Type B pancreatic cell (in vitro differentiated cells): ENCODE measurements at places on chromosomes 12 and 14.
A peak's percentile ranks its signal among the peaks of the same experiment; 100 is the strongest.

DNA sequence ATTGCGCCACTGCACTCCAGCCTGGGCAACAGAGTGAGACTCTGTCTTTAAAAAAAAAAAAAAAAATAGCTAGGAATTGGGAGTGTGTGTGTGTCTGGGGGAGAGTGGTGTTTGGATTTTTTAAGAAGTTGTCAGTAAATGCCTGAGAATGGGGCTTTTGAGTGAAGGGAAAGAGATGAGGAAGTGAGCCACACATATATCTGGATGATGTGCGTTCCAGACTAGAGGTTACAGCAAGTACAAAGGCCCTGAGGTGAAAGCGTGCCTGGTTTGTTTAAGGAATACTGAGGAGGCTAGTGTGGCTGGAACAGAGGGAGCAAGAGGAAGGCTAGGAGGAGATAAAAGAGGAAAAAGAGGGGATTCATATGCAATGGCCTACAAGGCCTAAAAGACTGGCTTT lies 70.0 kb downstream of the PAPLN start:
- no peak overlapping the region for H3K27ac ChIP-seq
- H3K4me3 ChIP-seq, result no peak overlapping the region
- no peak for DNase-seq
- no peaks in the 10 kb centered on the region for H3K27me3 ChIP-seq
- peaks cover 6% of the 10 kb centered on the region for H3K4me1 ChIP-seq

GRCh38 chr14:104096751-104097700 lies 11.5 kb downstream of the ASPG start:
- H3K27me3 ChIP-seq, result peaks cover 3% of the 10 kb centered on the region
- no peak overlapping the region for H3K27ac ChIP-seq
- no peak for DNase-seq
- no peaks in the 10 kb centered on the region for H3K36me3 ChIP-seq
- peaks cover 4% of the 10 kb centered on the region for H3K4me1 ChIP-seq

DNA sequence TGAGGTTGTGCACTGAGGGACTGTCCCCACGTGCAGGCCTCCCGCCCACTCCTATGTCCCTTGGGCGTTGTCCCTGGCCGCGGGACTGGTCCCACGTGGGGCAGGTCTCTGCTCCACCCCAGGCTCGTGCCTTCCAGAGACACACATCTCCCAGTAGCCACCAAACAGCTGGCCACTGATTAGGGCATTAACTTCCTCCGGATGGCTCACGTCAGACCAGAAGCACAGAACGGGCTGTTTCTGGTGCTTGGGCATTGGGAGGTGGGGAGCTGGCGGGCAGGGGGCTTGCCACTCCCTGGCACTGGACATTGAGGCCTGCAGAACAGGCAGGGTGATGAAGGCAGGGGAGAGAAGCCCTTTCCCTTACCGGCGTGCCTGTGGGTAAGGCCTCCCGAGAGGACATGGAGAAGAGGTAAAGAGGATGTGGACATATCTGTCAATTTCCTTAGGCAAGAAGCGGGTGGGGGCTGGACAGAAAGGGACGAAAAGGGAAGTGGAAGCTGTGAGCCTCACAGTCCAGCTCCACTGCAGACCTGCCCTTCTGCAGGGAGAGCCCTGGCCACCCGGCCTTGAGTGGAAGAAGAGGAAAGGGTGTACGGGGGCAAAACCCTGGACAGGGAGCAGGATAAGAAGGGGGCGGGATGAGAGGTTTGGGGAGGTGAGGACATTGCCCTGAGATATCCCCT lies 101.2 kb downstream of the NINJ2 start:
- H3K27me3 ChIP-seq, result peaks cover 6% of the 10 kb centered on the region
- H3K27ac ChIP-seq, result no peak overlapping the region
- no peak overlapping the region for H3K4me3 ChIP-seq
- no peak for DNase-seq

DNA sequence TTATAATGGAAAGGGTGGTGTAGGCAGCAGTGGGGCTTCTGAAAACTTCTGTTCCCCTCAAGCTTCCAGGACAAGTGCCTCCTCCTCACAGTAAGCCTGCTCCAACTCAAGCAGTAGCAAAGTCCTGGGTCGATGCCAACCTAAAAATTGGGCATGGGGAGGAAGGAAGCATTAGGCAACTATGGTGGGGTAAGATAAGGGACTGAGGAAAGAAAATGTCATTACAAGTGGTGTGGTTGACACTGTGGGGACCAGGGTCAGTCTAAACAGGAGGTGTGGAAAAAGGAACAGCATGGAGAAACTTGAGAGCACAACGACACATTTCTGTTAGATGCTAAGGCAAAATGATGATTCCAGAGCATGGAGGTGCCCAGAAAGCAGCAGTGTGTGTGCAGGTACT lies 34.9 kb downstream of the WIF1 start:
- no peak overlapping the region for H3K4me3 ChIP-seq
- H3K4me1 ChIP-seq, result peaks cover 17% of the 10 kb centered on the region
- DNase-seq, result no peak
- no peaks in the 10 kb centered on the region for H3K36me3 ChIP-seq

GRCh38 chr12:31220633-31221550 lies 105.1 kb downstream of the SINHCAF start:
- H3K36me3 ChIP-seq, result peaks cover 5% of the 10 kb centered on the region
- H3K27ac ChIP-seq, result no peak overlapping the region
- DNase-seq, result no peak

DNA sequence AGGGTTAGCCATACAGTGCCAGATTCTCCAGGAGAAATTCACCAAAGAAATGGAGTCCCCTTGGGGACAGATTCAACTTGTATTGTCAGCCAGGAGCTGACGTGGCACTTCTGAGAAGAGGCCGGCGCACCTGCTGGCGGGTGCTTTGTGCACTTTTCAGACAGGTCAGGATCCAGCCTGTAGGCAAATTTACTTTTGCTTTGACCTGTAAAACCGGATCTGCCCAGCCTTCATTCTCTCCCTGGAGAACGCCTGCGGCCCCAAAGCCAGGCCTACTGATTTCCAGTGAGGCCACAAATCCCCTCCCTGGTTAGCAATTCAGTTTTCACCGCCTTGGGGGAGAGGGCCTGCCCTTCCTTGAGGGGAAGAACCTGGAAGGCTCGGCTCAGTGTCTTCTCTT lies 17.4 kb downstream of the P2RX4 start:
- H3K4me1 ChIP-seq, result peaks cover 7% of the 10 kb centered on the region
- no peak for DNase-seq
- peaks cover 10% of the 10 kb centered on the region for H3K36me3 ChIP-seq
- H3K4me3 ChIP-seq, result peak overlapping the region; percentile 73
- no peaks in the 10 kb centered on the region for H3K27me3 ChIP-seq

DNA sequence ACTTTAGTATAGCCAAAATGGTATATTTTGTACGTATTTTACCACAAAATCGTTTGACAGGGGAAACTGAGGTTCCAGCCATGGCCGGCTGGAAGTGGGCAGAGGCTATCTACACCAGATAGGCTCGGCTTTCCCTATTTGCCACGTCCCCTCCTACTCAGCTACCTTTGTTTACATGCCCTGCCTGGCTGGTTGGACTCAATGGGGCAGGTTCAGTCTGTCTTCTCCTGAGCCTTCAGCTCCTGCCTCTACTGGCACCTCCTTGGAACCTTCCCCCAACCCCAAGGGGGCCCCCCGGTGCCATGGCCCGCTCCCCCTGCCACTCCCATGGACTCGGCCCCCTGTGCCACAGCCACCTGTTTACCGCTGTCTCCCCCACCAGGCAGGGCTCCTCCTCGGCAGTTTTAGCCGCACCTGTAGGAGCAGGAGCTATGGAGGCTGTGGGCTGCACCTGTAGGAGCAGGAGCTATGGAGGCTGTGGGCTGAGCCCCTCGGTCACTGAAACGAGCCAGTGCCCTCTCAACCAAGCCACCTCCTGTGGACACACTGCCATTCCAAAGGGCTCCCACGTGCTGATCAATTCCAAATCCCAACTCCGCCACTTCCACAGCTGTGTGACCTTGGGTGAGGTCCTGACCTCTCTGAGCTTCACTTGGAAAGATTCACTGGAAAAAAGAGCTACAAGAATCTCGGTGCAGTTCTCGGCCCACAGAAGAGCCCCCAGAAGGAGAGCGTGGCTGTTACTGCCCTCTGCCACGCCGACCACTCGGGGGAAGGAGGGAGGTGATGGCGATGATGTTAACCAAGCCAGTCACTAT lies 62.2 kb downstream of the NCOR2 start:
- no peak overlapping the region for H3K4me3 ChIP-seq
- peaks cover 5% of the 10 kb centered on the region for H3K36me3 ChIP-seq
- no peaks in the 10 kb centered on the region for H3K27me3 ChIP-seq
- peak overlapping the region; percentile 61 for H3K27ac ChIP-seq
- DNase-seq, result no peak

DNA sequence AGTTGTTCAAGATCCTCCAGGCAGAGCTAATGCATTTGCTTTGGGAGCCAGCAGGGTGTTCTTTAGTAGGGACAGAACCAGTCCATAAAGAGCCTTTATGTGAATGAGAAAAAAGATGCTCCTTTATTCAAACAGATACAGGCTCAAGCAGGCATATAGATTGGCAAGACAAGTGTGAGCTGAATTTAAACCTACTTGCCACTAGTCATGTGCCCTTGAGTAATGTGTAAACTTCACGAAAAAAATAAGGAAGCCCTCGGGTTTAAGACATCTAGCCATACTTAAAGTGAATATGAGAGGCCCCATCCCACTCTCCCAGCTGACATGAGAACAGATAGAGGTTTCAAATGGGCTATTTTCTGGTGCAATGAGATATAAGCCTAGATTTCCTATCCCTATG lies 43.1 kb upstream of the STRAP start:
- no peak for DNase-seq
- H3K27ac ChIP-seq, result no peak overlapping the region
- peaks cover 21% of the 10 kb centered on the region for H3K27me3 ChIP-seq
- H3K4me1 ChIP-seq, result no peaks in the 10 kb centered on the region
- H3K36me3 ChIP-seq, result no peaks in the 10 kb centered on the region
